Stimulated activated CD8-positive, alpha-beta memory T cell treated with anti-CD3 and anti-CD28 coated beads, Interleukin-15, amount 100 ng/mL, for 24 hours (primary cell): ENCODE measurements at places on chromosomes 2 and 18.

- DNase-seq: no peak
These were observed 83.1 kb downstream of the BABAM2 start for GRCh38 chr2:27973592-27973991.

GRCh38 chr2:28465148-28465885 is 30.5 kb upstream of the PLB1 start:
- no peak for DNase-seq

DNA sequence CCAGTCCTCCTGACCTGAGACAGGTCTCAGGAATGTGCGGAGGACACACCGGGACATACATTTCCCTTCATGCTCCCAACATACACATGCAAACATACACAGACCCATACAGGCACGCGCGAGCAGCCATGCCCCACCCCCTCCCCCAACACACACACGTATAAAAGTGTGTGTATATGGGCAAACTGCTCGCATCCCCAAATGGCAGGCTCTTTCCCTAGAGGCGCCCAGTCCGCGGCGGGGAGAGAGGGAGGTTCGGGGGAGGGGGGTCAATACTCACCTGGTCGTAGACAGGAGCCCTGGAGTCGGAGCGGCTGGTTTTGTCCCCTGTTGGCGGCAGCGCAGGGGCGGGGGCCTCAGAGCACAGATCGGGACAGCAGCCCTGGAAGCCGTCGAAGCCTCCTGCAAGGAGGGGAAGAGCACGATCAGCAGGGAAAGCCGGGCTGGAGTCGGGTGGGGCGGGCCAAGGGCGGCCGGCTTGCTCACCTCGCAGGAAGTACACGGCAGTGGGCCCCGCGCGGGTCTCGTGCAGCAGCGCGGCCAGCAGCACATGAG is 682 bp downstream of the DUSP2 start:
- DNase-seq: no peak

DNA sequence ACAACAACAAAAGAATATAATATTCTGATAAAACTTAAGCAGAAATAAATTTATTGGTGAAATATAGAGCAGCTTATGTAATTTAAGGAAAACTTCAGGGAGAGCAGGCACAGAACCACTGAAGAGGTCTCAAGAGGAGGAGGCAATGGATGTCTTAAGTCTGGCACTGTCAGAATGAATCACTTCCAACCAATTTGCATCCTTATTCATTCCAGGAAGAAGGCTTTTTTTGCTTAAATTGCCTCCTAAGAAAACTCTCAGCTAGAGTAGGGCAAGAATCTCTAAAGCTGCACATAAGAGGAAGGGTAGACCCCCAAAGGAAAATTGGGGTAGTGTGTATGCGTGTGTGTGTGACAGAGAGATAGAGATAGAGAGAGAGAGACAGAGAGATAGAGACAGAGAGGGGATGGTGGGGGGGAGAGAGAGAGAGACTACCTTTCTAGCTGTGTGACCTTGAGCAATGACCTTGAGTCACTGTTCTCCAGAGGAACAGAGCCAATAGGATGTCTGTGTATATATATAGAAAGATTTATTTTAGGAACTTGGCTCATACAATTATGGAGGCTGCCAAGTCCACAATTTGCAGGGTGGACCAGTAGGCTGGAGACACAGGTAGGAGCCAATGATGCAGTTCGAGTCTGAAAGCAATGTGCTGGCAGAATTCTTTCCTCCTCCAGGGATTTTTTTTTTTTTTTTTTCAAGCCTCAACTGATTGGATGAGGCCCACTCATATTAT is 96.4 kb upstream of the LINC00305 start:
- no peak for DNase-seq

DNA sequence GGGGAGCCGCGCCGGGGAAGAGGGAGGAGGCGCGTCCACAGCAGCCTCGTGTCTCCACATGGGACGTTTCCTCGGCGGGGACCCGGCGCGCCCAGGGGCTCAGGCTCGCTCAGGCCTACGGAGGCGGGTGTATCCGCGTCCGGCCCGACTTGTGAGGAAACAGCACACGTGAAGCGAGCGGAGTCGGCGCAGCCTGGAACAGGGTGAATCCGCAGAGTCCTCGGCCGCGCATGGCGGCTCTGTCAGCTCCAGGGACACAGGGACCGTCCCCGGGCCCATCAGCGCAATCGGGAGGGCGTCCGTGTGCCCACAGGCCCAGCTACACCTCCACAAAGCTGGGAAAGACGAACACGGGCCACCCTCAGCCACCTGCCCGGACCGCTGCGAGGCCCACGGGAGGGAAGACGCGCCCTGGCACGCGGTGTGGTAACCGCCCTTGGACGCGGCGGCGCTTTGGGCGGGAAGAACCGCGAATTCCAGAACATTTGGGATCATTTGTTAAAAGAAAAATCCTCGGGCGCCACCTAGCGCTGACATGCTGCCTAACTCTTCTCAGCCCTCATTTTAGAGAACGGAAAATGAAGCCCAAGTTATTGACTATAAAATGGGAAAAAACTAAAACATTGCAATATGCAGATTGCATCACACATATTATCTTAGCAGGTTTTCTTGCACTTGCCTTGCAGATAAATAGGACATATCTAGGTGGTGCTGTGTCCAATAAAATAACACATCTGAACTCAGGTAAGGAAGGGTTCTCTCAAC is 40.4 kb downstream of the TMEM18 start:
- DNase-seq: peak; percentile 39

DNA sequence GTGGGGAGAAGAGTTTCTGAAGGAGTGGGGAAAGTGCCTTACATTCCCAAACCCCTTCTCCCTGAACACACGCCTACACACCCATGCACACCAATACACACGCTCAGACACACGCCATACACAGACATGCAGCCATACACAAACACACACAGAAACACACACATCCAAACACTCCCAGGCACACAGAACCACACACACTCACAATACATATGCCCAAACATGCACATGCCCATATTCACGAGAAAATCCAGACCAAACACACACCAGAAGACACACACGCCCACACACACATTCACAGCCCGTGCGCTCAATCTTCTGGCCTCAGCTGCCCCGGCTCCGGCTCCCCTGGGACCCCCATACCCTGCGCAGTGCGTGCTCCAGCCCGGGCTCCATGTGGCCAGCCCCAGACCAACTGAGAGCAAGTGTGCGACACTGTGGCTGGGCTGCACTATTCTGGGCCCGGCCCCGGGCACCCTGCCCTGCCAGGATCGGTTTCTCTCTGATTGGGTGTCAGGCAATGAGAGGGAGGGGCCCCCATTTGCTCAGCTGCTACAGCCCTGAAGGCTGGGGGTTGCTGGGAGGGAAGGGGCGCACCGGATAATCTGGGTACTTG is at the start of gene PRKAG3:
TSS of gene PRKAG3 (minus strand) at position 426 of the 613 bp plus-strand sequence.
- DNase-seq: no peak

DNA sequence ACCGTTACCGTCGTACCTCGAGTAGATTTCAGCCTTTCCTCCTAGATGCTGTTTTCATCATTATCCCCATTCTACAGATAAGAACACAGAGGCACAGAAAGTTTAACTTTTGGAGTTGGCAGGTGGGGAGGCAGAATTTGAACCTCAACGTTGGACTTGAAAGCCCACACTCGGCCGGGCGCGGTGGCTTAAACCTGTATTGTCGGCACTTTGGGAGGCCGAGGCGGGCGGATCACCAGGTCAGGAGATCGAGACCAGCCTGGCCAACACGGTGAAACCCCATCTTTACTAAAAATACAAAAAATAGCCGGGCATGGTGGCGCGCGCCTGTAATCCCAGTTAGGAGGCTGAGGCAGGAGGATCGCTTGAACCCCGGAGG is 11.5 kb downstream of the CATIP start:
- no peak for DNase-seq
